ENCODE measurements at places on chromosomes 2 and 18.

DNA sequence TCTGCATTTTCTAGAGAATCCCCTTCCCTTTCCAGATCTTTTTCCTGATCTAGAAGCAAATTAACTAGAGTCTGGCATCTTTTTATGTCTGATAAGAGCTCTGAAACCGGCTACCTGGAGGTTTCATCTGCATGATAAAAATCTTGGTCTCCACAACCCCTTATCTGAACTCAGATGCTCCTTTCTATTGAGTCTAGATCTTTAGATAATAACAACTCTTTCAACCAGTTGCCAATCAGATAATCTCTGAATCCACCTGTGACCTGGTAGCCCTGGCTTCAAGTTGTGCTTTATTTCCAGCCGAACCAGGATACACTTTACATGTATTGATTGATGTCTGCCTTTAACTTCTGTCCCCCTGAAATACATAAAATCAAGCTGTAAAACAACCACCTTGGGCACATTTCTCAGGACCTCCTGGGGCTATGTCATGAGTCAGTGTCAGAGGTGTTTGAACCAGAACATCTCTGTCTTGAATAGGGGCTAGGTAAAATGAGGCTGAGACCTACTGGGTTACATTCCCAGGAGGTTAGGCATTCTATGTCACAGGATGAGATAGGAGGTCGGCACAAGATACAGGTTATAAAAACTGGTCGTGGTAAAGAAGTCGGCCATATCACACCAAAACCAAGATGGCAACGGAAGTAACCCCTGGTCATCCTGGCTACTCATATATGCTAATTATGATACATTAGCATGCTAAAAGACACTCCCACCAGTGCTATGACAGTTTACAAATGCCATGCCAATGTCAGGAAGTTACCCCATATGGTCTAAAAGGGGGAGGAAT is 20.8 kb downstream of the RALBP1 start:
- DNase-seq = no peak

- DNase-seq = no peak
These were observed 128.4 kb upstream of the MC4R start for GRCh38 chr18:60500960-60501359.

DNA sequence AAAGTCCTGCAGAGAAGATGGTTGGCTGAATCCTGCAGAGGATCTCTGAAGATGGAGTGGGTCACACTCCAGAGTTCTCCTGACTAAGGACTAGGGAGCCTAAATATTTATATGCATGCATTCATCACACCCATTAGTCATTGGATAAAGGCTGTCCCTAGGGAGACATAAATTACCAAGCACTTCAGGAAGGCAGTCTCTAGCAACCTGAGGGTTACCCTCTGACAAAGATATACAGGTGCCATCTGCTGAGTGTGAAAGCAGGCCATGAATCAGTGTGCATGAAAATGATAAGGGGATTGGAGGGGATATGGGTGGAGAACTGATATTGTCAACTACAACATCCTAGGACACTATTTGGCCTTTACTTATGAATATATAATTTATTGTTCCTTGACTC is 294.8 kb upstream of the DDX18 start:
- no peak for DNase-seq

DNA sequence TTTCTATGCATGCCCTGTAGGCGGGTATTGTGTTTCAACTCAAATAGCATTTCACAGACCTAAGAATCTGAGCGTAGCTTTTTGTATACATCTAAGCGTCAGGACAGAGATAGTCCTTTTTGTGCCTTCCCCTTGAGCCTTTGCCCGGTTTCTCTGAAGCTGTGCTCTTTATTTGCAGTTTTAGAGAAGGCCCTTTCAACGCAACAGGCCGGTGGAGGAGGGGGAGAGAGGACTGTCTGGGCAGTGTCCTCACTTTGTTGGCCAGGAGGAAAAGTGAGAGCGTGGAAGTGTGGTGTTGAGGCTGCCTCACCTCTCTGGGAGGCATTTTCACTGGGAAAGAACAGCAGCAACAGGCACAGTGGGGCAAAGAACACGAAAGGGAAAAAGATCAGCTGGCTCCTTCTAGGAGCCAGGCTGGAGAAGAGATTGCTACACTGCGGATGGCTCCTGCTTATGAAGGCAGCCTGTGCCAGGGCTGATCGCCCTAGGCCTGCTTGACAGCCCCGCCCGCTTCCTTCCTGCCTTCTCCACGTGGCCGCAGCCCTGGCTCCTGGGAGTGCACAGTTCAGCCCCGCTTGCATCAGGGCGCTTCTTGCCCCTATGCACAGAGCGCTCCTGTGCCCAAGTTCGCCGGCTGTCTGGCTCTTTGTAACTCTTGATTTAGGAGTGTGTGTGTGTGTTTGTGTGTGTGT is 195.6 kb upstream of the POU3F3 start:
- no peak for DNase-seq

DNA sequence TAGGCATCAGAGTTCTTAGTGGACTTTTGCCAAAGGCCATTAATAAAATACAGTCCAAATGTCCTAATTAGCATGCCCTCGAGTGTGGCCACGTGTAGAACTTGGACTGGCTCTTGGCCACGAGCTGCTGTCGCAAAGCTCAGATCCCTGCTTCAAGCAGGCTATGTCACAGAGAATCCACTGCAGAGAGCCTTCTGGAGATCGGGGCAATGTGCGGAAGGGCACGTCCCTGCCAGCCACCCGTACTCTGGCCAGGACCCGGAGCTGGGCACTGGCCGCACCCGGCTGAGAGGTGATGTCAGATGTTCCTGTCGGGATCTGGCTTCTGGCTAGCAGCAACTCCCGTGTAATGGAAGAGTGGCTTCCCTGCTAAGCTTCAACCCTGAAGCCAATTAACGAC is 432.7 kb upstream of the ID2 start:
- DNase-seq = no peak

GRCh38 chr2:150339282-150339681 is 148.2 kb downstream of the RND3 start:
- no peak for DNase-seq

GRCh38 chr2:112703684-112704083 is 17.1 kb upstream of the NT5DC4 start:
- DNase-seq = no peak

DNA sequence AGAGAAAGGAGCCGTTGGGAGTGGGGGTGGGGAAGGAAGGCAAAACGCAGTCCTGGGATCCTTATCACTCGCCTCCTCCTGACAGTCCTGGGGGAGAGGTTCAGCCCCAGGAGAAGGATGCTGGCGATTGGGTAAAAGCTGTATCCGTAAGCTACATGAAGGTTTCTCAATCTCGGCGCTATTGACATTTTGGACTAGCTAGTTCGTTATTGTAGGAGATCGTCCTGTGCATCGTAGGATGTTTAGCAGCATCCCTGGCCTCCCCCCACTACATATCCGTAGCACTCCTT is 511 bp upstream of the TP53I3 start:
- no peak for DNase-seq

DNA sequence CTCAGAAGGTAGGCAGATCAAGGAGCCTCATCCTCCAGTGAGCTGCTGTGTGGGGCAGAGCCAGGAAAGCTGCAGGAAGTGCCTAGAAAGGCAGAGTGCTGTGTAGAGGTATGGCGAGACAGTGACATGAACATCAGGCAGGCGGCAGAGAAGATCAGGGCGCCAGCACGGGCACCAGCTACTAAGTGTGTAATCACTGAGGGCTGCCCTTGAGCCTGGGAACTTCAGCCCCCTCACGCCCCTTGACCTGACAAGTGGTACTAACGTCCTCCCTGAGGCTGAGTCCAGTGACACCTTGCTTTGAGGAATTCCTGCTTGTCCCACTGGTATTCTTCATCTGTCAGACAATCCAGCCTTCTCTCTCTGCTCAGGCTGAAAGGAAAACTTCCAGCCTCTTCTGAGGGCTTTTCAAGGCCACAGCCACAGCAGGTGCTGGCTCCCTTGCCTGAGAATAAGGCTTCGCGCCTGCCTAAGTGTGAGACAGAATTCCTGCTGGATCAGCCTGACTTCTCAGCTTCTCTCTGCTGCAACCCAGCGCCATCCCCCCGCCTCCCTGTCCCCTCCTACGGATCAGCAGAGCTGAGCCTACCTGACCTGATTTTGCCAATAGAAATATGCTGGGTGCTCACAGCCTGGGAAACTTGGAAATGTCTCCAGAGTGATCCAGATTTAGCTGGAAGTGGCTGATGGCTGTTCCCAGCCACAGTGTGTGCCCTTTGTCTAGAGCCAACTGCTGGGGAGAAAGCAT is 148.0 kb downstream of the SMAD7 start:
- DNase-seq = no peak

Data from CD4-positive, alpha-beta T cell treated with Interleukin-17A for 1 hour (primary cell).